ENCODE measurements at places on chromosomes 1 and 21.

DNA sequence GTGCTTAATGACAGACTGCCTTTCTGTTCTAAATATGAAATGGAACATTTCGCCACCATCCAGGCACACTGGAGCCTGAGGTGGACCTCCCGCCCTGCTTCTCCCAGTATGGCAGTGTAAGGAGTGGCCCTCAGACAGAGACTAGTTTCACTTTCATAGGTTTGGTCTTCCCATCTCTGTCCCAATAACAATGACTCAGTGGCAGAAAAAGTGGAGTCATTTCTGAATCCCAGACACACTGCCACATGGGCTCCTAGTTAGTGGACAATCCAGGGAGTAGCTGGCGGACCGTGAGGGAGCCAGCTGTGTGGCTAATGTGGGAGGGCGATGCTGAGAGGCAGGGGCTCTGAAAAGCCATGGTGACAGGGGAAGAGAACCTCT, 95.6 kb upstream of the TSPAN2 start:
- no peak for DNase-seq

DNA sequence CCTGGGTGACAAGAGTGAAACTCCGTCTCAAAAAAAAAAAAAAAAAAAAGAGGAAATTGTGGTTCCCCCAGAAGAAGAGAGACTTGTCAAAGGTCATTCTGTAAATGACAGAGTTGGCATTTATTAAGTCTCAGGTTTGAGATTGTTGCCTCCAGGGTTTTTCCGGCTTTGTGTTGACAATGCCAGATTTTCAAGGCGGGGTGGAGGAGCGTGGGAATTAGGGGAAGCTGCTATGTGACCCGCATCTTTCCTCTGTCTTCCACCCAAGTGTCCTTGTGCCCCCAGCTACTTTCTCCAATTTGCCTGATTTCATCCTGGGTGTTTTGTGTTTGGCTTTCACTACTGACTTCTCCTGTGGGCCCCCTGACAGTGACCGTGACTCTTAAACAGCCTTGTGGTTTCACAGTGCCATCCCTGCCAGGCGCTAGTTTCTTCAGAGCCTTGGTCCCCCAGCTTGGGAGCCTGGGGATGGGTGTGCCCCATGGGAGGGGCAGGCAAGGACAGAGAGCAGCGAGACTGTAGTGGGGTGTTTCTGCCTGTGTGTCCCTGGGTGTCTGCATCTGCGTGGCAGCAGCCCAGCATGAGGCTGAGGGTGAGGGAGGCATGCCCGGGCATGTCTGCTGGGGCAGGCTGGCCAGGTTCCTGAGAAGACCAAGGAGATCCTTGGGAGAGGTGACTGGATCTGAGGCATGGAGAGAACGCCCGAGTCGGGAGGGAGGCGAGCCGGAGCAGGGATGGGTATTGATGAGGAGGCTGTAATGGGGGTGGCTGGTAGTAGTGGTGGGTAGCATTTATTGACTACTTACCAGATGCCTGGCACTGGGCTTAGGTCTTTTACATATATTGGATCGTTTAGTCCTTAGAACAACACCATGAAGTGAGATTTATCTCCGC, 46.3 kb downstream of the IER5 start:
- no peak for DNase-seq

GRCh38 chr1:200237066-200237465, 172.8 kb downstream of the ZNF281 start:
- no peak for DNase-seq

GRCh38 chr21:21668198-21668597, 670.0 kb downstream of the NCAM2 start:
- no peak for DNase-seq
